ENCODE measurements at places on chromosomes 1 and 21.
A peak's percentile ranks its signal among the peaks of the same experiment; 100 is the strongest.

DNA sequence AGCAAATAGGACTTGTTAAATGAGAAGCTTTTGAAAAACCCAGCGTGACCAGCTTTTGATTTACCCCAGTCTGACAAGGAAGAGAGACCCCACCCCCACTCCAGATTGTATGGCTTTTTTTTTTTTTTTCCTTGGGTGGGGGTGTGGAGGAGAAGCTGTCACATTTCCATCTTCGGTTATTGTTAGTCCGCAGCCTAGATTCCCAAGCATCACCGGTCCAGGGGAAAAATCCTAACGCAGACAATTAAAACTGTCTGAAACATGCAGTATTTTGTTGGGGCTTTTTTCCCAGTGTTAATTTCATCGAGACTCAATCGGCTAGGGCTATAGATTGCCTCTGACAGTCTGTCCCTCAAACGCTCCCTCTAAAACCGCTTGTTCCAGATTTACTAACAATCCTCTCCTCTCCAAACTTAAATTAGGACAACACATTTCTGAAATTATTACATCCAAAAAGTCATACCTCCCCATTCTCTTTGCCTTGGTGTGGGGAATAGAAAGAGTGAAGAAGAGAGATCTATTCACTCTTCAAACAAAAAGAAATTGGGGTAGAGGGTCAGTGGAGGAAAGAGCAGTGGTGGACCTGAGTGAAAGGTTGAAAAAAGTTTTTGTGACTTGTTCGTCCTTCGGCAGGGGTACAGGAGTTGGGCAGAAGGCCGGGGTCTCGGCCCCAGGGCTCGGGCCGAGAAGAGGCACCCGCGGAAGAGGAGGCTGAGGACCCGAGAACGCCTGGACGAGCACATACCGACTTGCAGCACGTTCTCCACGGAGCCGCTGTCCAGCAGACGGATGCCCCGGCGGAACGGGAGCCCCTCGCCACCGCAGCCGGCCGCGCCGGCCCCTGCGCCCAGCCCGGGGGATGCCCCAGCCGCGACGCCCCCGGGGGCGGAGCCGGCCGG is 1.1 kb downstream of the ZSWIM5 start:
- DNase-seq = no peak

DNA sequence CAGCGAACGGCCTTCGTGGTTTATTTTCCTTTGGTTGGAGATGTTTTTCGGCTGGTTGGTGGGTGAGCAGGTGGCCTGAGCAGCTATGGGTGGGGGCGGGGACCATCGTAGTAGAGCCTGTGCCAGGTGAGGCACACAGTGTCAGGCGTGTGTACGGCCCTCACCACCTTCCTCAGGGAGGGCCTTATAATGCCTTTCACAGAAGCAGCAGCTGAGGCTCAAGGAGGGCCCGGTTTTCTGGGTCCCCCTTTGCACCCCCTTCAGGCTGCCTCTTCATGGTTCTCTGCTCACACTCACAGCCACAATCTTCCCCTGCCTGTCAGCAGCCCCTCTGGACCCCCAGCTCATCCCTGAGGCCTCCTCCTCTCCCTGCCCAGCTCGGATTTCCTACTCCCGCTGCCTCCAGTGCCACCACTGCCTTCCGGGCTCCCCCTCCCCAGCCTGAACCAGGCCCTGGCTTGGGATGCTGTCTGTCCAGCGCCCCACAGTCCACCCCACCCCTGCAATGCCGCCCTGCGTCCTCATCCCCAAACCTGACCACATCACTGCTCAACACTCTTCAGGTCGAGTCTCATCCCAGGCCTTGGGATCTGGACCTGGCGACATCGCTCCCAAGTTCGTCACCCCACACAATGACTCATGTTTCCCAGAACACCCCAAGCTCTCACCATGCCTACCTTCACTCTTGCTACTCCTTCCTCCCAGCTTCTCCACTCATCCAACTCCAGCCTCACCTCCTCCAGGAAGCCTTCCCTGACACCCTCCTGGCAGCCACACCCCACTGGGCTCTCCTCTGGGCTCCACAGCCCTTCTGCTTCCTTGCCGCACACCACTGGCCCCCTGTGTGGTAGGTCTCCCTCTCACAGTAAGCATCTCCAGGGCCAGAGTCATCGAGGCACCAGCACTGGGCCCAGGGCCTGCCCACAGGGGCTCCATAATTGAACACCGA is 53.9 kb downstream of the DMRTB1 start:
- DNase-seq = no peak

GRCh38 chr1:109598655-109599054 is 20.8 kb downstream of the GNAT2 start:
- DNase-seq = no peak

DNA sequence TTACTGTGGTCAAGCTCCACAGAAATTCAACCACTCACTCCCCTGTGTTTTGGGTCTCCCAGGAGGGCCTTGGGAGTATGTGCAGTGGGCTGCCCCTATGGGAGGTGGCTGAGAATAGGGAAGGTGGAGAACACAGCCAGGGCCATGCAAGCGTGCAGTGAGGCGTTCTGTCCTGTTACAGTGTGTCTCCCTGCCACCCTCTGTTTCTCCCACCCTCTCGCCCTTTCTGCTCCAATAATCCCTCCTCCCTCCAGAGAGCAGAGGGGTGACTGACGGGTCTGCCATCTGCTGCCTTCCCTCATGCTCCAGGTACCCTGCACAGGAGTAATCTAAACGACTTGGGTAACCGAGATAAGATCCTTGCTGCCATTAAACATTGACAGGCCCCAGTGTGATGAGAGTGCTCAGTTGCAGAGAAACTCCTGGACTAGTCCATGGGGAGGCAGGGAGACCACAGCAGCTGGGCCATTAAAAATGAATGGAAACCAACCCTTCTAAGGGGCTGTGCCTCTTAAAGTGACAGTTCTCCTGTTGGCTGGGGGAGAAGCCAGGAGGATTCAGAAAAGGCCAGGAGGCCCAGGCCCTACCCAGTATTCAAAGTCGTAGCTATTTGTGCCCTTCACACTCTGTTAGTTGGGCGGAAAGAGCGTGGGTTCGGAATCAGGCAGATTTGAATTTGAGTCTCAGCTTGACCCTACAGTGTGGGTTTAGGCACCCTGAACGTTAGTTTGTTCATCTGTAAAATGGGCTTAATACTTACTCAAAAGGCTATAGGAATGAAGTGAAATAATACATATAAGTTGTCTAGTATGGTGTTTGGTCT is 22.4 kb upstream of the BTG2 start:
- no peak for DNase-seq

GRCh38 chr1:45014321-45015028 is 2.4 kb downstream of the UROD start:
- peak; percentile 79 for DNase-seq

DNA sequence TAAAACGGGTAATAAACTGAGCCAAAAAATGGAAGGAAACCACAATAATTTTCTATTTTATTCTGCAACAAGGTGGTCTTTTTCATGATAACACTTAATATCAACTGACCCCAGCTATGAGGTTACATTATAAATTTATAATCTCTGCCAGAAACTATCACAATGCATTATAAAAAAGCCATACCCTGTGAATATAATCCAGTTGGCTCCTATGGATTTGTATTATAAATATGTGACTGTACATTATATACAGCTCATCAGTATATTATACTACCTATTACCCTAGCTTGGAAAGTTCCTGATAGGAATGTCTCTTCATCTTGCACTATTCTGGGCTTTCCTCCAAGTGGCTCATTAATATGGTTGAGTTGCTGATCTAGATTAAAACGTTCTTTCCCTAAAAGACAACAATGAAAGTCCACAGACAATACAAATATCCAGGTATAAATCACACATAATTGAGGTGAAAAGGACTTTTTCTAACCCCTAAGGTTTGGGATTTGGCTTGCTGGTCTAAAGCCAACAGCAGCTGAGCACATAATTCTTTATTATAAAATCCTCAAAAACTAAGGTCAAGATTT is 487.7 kb downstream of the TTLL7 start:
- DNase-seq = no peak

DNA sequence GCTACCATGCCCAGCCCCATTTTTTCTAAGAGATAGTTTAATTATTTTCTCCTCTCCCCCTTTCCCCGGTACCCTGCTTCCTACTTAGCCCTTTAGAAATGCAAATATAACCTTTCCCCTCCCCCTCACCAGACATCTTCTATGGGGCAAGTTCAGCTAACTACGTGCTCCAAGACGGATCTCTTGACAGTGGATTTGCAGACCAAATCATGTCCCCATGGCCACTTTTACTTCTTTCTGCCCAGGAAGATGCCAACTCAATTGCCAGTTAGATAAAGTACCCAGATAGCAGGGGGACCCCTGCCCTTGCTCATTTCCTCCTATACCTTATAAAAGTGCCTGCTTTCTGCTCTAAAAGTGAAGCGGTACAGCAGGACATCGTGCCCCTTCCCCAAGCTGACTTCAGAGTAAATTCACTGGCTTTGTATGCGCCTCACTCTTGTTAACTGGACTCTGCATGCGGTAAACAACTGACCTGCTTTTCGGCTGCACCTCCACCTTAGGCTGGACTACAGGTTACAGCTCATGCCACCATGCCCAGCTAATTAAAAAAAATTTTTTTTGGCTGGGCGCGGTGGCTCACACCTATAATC is 7.4 kb downstream of the DNAJC11 start:
- DNase-seq = no peak

- DNase-seq = no peak
Observed at GRCh38 chr1:3018576-3018975, 2.7 kb upstream of the ACTRT2 start.

DNA sequence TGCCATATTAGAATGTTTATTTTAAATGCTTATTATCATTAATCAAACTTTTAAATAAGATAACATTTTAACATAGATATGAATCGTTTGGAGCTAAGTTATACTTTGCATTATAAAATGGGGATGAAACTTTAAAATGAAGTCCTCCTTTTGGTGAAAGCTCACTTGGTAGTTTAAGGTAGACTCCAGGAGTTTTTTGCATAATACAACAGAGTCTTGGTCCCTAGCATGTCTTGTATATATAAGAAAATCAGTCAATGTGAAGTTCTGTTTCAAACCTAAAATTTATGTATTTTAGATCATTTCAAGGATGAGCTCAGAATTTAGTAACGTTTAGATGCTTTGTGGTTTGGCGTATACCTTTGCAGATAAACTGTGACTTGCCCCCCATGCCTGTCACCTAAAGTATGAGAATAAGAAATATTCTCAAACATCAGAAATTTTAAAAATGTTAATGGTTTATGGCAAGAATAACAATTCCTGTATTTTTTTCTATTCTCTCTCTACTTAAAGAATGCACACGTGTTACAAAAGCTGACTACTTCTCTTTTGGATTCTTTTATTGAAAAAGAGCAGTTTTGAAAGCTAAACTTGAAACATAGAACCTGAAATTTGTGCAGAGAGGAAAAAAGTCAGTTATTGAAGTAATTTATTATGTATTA is 3.8 kb downstream of the NFIA start:
- DNase-seq = no peak

GRCh38 chr1:230321741-230322420 is 104.3 kb downstream of the PGBD5 start:
- DNase-seq = no peak

- DNase-seq = no peak
Observed at GRCh38 chr1:35605071-35605866, 32.2 kb downstream of the TFAP2E start.

DNA sequence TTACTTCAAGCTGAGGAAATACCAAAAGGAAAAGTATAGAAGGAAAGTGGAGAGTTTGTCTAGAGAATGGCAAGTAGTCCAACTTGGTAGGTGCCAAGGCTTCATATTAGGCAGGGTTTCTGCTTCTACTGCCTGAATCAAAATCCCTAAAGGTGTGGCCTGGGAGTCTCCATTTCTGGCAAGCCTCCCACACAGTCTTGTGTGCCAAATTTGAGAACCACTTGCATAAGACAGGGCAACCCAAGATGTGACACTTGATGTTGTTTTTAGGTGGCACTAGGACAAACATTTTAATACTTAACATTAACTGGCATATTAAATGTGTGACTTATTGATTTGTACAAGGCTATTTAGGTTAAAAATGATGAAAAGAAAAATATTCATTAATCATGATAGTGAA is 60.1 kb downstream of the ATG4C start:
- DNase-seq = no peak

GRCh38 chr1:228142155-228142691 is 2.1 kb downstream of the GUK1 start:
- peak; percentile 41 for DNase-seq

- no peak for DNase-seq
Observed at GRCh38 chr1:236176337-236177336, 34.3 kb downstream of the GPR137B start.

- DNase-seq = no peak
Observed at GRCh38 chr1:17802164-17802563, 47.0 kb downstream of the ACTL8 start.

DNA sequence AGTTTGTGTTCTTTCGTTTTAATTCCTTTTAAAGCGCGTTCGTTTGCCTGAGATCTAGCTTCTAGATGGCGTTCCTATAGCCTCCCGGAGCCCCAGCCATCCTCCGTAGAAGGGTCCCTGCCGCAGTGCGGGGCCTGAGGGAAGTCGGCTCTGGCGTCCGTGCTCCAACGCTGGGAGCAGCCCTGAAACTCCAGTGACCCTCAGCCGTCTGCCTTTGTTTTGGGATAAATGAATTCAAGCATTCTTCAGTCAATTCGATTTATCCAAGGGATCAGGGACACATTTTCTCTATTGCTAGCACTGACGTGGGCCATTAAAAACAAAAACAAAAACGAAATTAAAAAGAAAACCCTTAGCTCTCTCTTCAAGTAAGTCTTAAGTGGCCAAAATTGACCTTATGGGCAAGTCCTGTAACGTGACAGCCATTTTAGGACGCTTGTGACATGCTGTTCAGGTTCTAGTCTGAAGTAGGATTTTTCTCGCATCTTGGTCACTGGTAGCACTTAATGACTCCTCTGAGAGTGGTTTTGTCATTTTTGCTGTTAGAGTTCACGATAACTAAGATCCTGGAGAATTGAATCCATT is 742 bp upstream of the HSPA13 start:
- DNase-seq = no peak

- DNase-seq = no peak
Observed at GRCh38 chr1:43921022-43921421, 12.6 kb upstream of the ARTN start.

DNA sequence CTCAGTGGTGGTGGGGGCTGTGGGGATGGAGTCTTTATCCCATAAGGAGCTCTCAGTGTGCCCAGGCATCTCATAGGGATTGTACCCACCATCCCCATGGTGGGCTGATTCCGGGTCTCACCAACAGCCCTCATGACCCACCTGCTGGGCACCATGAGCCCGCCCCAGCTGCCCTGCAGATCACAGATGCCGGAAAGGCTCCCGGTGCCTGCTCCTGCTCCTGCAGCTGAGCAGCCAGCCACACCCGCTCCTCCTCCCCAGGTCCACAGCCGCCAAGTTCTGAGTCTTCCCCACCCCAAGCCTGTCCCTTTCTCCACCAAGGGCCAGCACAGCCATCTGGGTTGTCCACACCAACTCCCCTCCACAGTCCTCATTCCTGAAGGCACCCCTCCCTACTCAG is 15.5 kb upstream of the TSPEAR start:
- no peak for DNase-seq

- no peak for DNase-seq
Observed at GRCh38 chr1:70475023-70475422, 64.0 kb downstream of the CTH start.

DNA sequence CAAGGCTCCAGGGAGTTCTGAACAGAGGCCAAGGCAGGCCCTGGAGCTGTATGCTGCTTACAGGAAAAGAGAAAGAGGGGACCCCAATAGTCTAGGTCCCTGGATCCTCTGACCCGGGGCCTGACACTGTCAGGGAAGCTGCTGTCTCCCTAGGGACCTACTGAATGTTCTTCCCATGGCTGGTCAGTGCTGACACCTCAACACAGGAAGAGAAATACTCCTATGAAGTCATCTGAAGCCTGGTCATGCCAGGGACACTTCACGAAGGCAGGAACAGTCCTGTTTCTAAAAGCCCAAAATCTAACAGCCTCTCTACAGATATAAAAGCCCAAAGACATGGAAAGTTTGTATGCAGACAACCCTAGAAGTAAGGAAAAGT is 1.7 kb upstream of the LAD1 start:
- DNase-seq = no peak

Data from CD4-positive, alpha-beta T cell treated with Interleukin-15 for 1 hour (primary cell).